ENCODE measurements at places on chromosomes 4 and X. TPM values are rescaled to one million over a fixed set of nuclear protein-coding genes. Genes with fewer than 3 reads are reported as not detected.

Gene GAGE12J
- not detected for total RNA-seq

Gene NHSL2
- 2.1 TPM for total RNA-seq

Gene GPR82
- 0.50 TPM for total RNA-seq

Gene TLR6
- total RNA-seq: 2.9 TPM

Gene SCRG1
- 0.08 TPM for total RNA-seq

DNA sequence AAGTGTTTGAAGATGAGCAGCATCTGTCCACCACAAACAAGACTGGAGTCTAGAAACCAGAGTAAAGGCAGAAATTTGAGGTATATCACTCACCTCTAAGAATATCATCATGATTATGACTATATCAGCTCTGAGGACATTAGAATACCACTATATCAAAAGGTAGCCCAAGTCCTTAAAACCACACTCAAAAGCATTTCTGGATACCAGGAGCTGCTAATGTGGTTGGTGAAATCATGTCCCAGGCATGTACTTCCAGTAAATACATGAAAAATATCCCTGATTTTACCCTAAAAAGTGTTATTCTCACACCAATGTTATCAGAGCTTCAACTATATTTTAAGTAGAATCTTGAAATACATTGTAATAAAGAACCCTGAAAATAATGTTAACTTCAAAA lies 136.3 kb upstream of the SMAD1 start:
- H3K27ac ChIP-seq: no peak overlapping the region
- no peak overlapping the region for H3K4me3 ChIP-seq

GRCh38 chr4:19438233-19438632 lies 813.5 kb upstream of the SLIT2 start:
- no peak overlapping the region for H3K27ac ChIP-seq
- H3K4me1 ChIP-seq: no peaks in the 10 kb centered on the region
- no peak for DNase-seq
- H3K4me3 ChIP-seq: no peak overlapping the region

- H3K27ac ChIP-seq: no peak overlapping the region
- H3K4me1 ChIP-seq: no peaks in the 10 kb centered on the region
- no peaks in the 10 kb centered on the region for H3K36me3 ChIP-seq
Observed at GRCh38 chr4:168203233-168203911, 111.0 kb downstream of the ANXA10 start.

GRCh38 chr4:150581056-150581605 lies 820 bp upstream of the MAB21L2 start:
- no peaks in the 10 kb centered on the region for H3K36me3 ChIP-seq
- H3K4me1 ChIP-seq: no peaks in the 10 kb centered on the region
- no peak overlapping the region for H3K4me3 ChIP-seq
- no peak for DNase-seq
- no peaks in the 10 kb centered on the region for H3K27me3 ChIP-seq

GRCh38 chr4:12028258-12028657 lies 599.6 kb upstream of the HS3ST1 start:
- no peaks in the 10 kb centered on the region for H3K4me1 ChIP-seq
- no peaks in the 10 kb centered on the region for H3K27me3 ChIP-seq
- no peak overlapping the region for H3K27ac ChIP-seq
- H3K4me3 ChIP-seq: no peak overlapping the region

DNA sequence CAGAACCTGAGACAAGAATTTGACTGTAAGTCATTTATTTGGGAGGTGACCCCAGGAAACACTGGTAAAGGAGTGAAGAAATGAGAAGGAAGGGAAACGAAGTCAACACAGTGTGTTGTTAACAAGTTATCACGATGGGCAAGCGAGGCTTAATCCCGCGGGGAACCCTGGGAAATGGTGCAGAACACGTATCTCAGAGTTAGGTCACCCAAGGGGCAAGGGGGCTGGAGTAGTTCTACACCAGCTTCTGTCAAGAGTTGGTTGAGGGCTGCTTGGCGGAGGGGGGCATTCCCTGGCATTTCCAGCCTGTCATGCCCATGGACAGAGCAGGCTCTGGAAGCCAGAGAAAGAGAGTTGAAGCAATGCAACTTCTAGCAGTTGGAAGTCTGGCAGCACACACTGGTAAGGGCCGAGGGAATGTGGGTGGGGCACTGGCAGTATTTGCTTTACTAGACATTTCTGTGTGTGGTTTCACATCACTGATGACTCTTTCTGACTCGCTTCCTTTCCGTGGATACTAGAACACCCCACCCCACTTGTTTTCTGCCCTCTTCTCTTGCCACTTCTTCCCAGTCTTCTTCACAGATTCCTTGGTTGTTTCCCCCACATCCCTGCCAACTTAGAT lies 52.2 kb upstream of the ADGRG2 start:
- DNase-seq: no peak
- H3K4me1 ChIP-seq: no peaks in the 10 kb centered on the region
- H3K27ac ChIP-seq: no peak overlapping the region
- H3K36me3 ChIP-seq: no peaks in the 10 kb centered on the region
- H3K4me3 ChIP-seq: no peak overlapping the region

DNA sequence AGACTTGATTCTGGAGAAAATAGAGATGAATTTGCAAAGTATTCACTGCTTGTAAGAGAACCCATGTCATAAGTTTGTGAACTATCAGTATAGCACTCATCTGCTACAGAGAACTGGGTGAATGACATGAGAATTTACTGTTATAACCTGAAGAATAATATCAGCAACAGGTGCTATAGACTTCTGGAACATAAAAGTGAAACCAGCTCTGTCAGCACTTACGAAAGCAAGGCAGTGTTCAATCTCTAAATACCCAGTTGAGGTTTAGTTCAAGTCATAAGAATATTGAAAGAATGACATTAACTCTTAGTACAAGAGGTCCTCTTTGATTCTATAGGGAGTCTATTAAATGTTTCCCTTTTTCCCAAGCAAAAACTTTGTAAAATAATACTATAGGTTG lies 232.9 kb upstream of the ANKRD50 start:
- no peak overlapping the region for H3K4me3 ChIP-seq
- H3K36me3 ChIP-seq: no peaks in the 10 kb centered on the region
- H3K4me1 ChIP-seq: peaks cover 13% of the 10 kb centered on the region
- no peak for DNase-seq
- no peaks in the 10 kb centered on the region for H3K27me3 ChIP-seq

All from esophagus squamous epithelium (tissue), 5 donors.